Thymus (tissue), 14 donors: ENCODE measurements at places on chromosomes 3 and 15. TPM values are rescaled to one million over a fixed set of nuclear protein-coding genes. Genes with fewer than 3 reads are reported as not detected.

CLDN1 gene
- 9.5 TPM for total RNA-seq

GPR27 gene
- total RNA-seq: 0.05 TPM

DUOXA2 gene
- 0.05 TPM for total RNA-seq

SLC38A3 gene
- total RNA-seq: 0.05 TPM

ZNF860 gene
- 0.24 TPM for total RNA-seq

KBTBD8 gene
- total RNA-seq: 6.9 TPM

VEPH1 gene
- 0.19 TPM for total RNA-seq

ADAMTS7 gene
- total RNA-seq: 0.47 TPM

YEATS2 gene
- total RNA-seq: 27.9 TPM

RASL12 gene
- 2.7 TPM for total RNA-seq

CHRNA7 gene
- 0.61 TPM for total RNA-seq

CDHR4 gene
- not detected for total RNA-seq

DET1 gene
- 4.1 TPM for total RNA-seq

PRR20G gene
- total RNA-seq: not detected

NPRL2 gene
- 30.9 TPM for total RNA-seq

CDCP1 gene
- 0.52 TPM for total RNA-seq

DNA sequence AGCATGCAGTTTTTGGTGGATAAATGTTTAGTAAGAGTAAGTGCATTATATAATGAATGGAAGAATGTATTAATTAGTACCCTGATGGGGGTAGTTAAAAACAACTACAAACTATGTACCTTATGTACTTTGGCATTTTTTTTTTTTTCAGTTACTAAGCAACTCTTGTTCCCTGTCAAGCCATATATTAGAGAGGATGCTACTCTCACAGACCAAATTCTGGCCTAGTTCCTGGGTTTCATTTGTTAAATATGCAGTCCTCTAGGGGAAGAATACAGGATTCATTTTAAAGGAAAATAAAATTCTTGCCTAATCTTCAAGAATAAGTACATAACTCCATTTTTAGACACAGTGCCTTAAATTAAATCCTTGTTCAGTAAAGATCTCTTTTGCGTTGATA, 16.9 kb downstream of the FAM98B start:
- no peak for DNase-seq

GRCh38 chr15:86087808-86088207, 8.1 kb downstream of the AGBL1 start:
- no peak for DNase-seq

GRCh38 chr15:43975326-43975725, 148.5 kb downstream of the WDR76 start:
- DNase-seq: no peak

- no peak for DNase-seq
Measured at GRCh38 chr15:86903642-86904421, 824.2 kb downstream of the AGBL1 start.

- DNase-seq: no peak
Measured at GRCh38 chr15:96851613-96852012, 521.1 kb downstream of the NR2F2 start.

GRCh38 chr3:134466331-134466730, 19.5 kb downstream of the ANAPC13 start:
- DNase-seq: no peak

DNA sequence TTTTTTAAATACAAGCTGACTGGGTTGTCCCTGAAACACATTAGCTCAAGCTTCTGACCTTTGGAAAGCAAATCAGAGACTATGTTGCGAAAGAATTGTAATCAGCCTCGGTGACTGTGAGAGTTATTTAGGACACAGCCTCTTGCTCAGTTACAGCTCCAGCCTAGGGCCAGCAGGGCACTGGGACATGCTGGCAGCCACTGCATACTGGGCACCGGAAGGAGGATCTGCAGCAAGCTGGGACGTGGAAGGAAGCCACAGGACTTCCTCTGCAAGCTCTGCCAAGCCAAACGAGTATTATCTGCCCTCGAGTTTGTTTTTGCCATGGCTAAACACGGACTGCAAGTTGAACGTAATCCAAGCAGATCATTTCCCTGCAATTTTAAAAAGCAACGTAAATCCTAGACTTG, 24.4 kb upstream of the COPG1 start:
- no peak for DNase-seq

- no peak for DNase-seq
Measured at GRCh38 chr3:128745742-128746141, 19.8 kb downstream of the RAB7A start.

DNA sequence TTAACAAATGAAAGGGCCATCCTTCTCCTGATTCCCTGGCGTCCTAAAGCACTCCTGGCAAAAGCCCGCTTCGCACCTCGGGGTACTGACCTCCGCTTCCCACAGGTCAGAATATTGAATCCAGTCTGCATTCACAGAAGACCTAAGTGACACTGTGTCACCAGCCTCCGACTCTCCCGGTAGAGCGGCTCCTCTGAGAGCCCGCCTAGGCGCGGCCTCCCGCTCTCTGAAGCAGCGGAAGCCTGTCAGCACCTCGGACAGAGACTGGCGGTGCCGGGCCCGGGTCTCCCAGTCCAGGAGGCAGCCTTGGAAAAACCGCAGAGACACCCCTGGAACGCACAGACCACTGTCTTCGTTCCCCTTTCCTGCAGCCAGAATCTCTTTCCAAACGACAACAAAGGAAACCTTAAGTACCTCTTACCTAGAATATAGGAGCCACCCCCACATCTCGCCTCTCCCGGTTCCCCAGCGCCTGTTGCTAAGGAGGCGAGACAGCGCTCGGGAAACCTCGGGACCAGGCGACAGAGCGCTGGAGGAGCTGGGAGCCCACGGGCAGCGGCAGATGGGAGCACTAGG, 1.2 kb downstream of the GABRB3 start:
- DNase-seq: no peak

- DNase-seq: no peak
Measured at GRCh38 chr3:57971975-57972374, 36.2 kb upstream of the FLNB start.

- no peak for DNase-seq
Measured at GRCh38 chr3:11476735-11477144, 167.0 kb downstream of the VGLL4 start.

DNA sequence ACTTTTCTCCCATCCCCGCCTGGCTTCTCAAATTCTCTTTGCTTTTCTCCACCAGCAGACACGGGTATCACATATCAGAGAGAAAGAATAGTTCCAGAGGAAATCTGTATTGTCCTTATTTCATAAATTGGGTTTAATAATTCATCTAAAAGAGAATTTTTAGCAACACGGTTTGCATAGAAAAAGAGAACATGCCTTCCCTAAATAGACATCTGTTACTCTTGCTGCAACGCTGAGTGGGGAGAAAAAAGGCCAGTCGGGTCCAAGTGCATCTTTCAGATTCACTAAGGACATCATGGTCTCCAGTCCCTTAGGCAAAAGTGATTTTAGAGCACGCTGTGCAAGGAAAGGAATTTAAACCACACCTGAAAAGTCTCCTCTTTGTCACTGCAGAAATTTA, 201.3 kb downstream of the ABHD5 start:
- no peak for DNase-seq

- peak; percentile 28 for DNase-seq
Measured at GRCh38 chr3:172511783-172512762, 11.2 kb downstream of the TNFSF10 start.

GRCh38 chr3:98768961-98769360, 5.8 kb downstream of the ST3GAL6 start:
- DNase-seq: no peak

DNA sequence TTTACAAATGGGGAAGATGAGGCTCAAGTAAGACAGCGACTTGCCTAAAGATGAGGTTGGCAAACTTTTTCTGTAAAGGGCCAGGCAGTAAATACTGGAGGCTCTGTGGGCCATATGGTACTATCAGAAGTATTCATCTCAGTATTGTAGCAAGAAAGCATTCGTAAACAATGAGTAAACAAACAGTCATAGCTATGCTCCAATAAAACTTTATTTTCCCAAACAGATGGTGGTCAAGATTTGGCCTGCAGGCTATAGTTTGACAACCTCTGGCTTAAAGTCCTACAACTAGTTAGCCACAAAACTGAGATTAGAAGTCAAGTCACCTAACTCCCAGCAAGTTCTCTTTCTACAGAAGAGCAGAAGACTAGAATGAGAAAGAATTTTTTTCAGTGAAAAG, 177.0 kb upstream of the NECTIN3 start:
- no peak for DNase-seq

- DNase-seq: no peak
Measured at GRCh38 chr3:156802821-156803606, 23.1 kb upstream of the LEKR1 start.

DNA sequence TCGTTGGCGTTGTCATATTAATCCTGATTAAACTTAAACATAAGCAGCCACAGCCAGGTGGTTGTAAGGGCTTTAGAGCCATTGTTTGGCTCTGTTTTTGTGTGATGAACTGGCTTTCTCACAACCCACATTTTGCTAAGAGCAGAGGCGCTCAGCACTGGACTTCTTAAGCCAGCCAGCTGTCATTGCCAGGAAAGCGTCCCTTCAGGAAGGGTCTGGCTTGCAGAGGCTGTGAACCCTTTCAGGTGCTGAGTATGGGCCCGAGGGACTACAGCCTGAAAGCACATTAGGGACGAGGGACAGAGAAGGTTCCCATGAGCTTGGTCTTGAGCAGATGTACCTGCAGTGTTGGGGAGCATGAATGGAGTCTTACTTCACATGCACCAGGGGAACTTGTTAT, 112.3 kb downstream of the CHCHD6 start:
- no peak for DNase-seq

GRCh38 chr3:139930211-139930610, 4.8 kb upstream of the CLSTN2 start:
- no peak for DNase-seq

GRCh38 chr15:80660119-80660518, 35.0 kb upstream of the ABHD17C start:
- DNase-seq: no peak

GRCh38 chr3:107979538-107979937, 111.3 kb downstream of the CD47 start:
- no peak for DNase-seq

- no peak for DNase-seq
Measured at GRCh38 chr3:114758831-114759699, 388.0 kb downstream of the ZBTB20 start.

DNA sequence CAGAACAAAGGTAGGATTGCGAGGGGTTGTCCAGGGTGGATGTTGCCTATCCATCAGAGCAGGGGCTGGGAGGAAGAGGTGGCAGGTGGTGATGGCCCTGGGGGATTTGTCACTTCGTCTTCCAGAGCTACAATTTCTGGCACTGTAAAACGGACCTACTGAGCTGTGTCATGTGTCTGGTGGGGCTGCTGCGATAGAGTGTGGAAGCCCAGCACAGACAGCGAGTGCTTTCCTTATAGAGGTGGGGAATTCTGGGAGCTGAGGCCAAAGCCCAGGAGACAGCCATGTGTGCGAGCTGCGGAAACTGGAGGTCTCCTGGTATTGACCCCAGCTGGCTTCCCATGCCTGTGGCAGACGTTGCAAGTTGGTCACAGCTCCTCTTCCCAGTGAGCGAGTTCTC, 61.2 kb upstream of the SEC22A start:
- no peak for DNase-seq

DNA sequence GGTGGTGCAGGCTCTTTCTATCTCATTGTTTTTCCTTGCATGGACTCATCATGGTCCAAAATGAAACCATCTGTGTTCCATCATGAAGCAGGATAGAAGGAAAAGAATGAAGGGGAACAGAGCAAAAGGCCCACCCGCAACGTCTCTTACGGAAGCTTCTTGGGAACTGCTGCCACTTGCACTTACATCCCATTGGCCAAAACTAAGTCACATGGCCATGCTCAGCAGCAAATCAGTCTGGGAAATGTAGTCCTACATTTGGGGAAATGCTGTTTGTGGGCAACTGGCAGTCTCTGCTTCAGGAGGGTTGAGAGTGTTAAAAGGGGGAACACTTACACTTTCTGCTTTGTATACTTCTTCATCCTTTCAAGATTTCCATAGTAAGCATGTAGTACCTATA, 191.6 kb downstream of the SV2B start:
- DNase-seq: no peak

- DNase-seq: no peak
Measured at GRCh38 chr3:103554451-103554850, 1119.6 kb downstream of the ZPLD1 start.

DNA sequence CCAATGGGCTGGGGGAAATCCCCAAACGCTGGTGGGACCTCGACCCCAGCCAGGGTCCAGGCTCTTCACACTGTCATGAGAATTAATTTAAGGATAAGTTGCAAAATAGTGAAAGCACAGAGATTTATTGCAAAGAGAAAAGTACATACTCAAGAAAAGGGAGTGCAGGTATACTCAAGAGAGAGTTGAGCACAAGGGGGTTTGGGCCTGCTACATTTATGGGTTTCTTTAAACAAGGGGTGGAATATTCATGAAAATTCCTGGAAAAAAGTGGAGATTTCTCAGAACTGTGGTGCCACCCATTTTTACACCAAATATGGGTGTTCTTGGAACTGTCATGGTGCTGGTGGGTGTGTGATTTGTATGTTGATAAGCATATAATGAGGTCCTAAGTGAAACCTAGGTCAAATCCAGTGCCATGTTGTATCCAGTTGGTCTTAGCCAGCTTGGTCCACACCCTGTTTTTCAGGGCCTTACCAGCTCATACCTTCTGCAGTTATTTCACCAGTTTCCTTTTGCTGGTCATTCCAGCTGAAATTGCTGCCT, 32.6 kb upstream of the NEO1 start:
- DNase-seq: no peak

DNA sequence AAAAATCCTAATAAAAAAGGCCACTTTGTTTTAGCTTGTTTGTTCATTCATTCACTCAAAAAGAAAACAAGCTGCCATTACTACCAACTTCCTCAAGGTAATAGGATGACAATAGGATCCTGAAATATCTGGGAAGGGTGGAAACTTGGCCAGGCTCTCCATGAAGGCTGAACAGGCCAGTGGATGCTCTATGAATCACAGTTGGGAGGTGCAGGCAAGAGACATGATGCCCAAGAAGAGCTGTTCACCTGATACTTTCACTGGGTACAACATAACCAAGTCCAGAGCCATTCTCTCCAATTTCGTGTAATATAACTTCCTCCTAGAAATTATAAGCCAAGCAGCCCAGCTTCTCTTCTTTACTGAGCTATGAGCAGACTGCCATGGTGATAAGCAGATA, 37.3 kb downstream of the NMNAT3 start:
- DNase-seq: no peak

- DNase-seq: no peak
Measured at GRCh38 chr3:61688307-61688984, 127.1 kb downstream of the PTPRG start.

GRCh38 chr3:127568586-127568985, 21.9 kb downstream of the TPRA1 start:
- no peak for DNase-seq

DNA sequence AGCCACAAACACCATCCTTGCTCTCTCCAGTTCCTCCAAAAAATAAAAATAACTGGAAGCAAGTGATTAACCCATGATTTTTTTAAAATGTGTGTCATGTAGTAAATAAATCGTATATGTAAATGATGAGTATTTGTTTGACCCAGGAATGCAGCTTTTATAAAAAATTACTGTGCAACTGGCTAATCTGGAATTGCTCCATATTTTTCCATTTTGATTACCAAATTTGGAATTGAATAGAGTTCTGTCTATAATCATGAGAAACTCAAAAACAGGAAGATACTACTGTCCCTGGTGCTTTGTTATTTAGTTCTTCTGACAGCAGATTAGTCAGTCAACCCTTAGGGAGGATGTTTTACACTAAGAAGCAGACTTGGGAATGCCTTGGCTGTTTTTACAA, 116.2 kb downstream of the CCNL1 start:
- DNase-seq: no peak

GRCh38 chr15:32803631-32804030, 85.8 kb downstream of the GREM1 start:
- DNase-seq: no peak
